ENCODE measurements at places on chromosomes 4 and X.

DNA sequence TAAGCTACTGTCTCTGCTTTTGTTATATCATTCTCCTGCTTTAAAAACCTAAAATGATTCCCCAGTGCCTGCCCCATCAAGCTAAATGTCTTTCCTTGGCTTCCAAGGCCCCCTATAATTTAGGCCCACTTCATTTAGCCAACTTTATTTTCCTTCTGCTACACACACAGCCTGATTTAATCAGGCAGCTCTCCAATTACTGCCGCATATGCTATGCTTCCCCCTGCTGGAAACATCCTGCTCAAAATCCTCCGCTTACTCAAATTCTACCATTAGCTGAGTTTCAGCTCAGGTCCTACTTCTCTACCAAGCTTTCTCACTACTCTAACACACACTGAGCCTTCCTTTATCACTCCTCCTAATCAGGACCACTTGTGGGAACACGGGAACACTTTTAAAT lies 17.0 kb downstream of the LAMP2 start:
- no peak for DNase-seq

- no peak for DNase-seq
Observed at GRCh38 chr4:122873821-122874593, 47.4 kb downstream of the FGF2 start.

DNA sequence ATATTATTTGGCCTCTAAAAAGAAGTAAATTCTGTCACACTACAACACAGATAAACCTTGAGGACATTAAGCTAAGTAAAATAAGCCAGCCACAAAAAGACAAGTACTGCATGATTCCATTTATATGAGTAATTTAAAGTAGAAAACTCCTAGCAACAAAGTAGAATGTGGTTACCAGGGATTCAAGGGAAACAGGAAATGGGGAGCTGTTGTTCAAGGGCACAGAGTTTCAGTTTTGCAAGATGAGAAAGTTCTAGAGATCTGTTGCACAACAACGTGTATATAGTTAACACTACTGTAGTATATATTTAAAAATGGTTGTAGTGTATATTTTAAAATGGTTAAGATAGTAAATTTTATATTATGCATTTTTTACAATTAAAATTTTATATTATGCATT lies 25.4 kb downstream of the SEC31A start:
- DNase-seq = no peak

DNA sequence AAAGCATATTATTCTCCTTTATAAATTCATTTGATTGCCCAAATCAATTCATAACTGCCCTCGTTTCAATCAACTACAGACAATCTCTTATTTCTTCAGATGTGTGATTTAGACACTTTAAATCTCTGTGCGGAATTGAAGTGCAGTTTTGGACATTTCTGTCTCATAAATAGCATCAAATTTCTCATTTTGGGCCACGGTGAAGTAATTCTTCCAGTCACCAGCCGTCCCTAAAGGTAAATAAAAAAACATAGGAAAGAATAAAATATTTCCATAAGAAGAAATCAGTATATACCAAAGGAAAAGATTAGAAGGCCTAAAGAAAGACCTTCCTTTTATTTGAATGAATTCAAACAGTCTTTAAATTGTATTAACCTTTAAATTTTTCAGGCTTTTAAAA lies 33.4 kb downstream of the SULT1B1 start:
- DNase-seq = no peak

GRCh38 chr4:184356366-184356765 lies 118.0 kb downstream of the IRF2 start:
- DNase-seq = no peak

- DNase-seq = no peak
Observed at GRCh38 chr4:121308328-121308663, 72.5 kb downstream of the QRFPR start.

DNA sequence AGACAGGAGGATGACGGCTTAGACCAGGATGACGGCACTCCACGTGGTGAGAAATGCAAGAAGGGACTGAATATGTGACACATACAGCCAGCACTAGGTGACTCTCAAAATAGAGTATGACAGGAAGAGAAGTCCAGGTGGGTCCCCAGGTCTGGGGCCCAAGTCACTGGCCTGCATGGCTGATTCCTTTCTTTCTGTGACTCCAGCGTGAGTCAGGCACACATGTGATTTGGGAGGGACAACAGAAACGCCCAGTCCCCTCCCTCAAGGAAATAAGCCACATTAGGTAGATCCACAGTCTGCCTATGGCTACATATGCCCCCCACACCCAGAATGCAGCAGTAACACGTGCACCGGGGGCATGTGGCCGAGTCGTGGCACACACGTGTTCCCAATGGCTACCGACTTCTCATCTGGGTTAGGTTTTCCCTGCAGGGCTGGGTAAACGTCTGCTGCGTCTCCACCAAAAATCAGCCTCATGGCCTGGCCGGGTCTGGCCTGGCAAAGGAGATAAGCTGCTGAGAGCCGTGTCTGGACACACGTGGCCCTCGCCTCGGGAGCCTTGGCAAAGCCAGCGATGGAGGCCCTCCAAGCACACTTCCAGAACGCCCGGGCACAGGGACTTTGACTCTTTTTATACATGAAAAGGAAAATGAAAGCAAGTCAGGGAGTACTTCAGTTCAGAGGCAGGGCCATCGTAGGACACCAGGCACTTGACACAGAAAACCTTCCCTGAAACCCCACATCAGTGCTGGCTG lies 19.3 kb downstream of the SEL1L3 start:
- no peak for DNase-seq

GRCh38 chr4:155495572-155496293 lies 119.0 kb upstream of the MAP9 start:
- no peak for DNase-seq

- DNase-seq = peak; percentile 47
Observed at GRCh38 chr4:40301603-40302002, 33.5 kb upstream of the CHRNA9 start.

DNA sequence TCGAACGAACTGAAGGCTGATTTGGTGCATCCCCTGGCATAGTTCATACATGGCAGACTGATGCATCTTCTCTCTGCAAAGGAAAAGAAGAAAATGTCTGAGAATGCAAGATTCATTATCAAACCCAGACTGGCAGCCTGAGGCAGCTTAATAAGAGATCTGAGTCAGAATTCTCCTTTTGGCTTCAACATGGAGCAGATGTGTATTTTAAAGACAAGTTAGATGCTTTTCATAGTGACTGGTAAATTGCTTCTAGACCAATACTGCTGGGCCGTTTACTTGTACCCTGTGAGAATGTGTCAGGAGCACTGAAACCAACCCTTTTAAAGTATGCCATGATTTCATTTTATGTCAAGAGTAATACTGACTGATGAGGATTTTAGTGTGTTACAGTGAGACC lies 322.0 kb downstream of the NR3C2 start:
- no peak for DNase-seq

DNA sequence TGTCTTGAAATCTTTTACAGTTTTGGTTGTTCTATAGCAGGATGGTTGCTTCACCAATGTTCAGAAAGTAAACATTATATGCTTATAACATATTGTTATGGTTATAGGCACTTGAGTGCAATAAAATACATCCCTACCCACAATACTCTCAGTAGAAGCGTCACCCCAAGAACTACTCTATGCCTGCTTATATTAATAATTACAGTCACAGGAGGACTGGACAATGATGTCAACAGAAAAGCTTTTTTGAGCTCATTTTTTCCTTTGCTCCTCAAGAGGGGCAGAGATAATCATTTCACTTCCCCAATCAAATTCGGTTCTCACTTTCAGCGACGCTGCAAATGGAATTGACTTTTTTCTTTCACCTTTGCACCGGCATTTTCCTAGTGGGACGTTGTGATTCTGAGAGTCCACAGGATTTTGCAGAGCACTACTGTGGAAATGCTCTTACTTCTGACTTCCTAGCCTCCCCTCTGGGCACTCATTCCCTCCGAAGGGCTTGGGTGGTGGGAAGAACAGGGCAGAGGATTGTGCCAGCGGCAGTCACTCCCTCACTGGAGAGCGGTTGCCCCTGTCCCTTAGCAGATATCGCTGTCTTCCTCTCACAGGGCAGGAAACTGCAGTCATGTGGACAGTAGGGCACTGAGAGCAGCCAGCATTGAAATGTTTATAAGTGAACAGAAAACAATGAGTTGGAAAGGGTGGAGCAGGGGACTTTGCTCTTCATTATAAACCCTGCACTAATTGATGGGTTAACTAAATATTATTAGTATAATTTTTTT lies 24.9 kb upstream of the SGMS2 start:
- DNase-seq = no peak

DNA sequence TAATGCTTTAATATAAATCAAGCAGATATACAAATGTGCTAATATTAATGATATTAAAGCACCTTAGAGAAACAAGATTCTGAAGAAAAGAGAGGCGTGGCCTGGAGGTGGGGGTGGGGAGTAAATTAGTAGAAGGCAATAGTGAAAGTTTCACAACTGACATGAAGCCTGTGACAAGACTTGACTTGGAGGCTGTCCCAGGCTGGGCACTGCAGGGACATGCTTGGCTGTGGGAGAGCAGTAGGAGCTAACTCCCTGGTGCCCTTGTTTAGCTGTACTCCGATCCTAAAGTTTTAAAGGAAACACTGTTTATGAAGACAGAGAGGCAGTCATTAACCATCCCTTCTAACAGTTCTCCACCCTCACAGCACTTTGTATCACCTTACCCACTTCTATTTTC lies 239.0 kb upstream of the MAB21L2 start:
- no peak for DNase-seq

GRCh38 chr4:113684534-113685091 lies 76.9 kb downstream of the CAMK2D start:
- DNase-seq = no peak

DNA sequence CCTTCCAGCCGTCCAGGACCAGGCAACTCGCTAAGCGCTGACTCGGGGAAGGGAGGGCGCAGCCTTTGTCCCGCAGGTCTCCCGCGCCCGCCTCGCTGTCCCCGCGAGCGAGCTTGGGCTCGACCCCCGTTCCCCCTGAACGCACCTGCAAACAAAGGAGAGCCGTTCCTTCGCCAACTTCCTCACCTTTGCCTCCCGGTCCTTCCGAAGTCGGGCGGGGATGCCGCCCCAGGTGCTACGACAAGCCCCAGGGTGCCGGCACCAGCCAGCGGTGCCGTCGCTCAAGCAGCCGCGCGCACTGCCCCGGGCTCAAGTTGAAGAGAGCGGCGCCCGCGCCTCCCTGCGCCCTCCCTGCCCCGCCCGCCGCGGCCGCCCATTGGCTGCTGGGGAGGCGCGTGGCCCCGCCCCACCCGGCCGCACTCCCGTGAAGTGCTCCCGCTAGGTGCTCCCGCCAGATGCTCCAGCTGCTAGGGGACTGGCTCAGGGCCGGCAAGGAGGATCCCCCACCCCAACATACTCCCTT lies 107.1 kb downstream of the NSUN7 start:
- no peak for DNase-seq

DNA sequence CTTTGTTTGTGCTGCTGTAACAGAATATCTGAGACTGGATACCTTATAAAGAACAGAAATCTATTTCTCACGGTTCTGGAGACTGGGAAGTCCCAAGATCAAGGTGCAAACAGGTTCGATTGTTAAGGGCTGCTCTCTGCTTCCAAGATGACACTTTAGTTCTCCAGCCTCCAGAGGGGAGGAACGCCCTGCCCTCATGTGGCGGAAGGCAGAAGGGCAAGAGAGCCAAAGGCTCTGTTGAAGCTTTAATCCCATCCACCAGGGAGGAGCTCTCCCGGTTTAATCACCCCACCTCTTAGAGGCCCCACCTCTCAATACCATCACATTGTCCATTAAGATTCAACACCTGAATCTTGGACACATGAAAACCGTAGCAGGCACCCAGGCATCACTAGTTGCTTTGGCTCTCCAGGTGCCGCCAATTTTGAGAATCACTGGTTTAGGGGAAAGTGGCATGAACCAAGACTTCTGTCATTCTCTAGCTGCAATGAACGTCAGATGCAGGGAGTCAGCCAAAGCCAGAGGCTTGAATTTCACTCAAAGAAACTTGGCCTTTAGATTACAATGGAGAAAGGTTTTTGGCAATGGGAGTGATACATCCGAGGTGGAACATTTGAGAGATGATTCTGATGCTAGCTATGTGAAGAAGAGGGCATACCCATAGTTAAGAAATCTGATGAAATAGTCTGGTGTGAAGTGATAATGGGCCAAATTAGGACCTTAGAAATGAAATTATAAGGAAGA lies 15.7 kb downstream of the FHL1 start:
- DNase-seq = peak; percentile 31

- DNase-seq = no peak
Observed at GRCh38 chr4:123838474-123838873, 441.9 kb downstream of the SPRY1 start.

DNA sequence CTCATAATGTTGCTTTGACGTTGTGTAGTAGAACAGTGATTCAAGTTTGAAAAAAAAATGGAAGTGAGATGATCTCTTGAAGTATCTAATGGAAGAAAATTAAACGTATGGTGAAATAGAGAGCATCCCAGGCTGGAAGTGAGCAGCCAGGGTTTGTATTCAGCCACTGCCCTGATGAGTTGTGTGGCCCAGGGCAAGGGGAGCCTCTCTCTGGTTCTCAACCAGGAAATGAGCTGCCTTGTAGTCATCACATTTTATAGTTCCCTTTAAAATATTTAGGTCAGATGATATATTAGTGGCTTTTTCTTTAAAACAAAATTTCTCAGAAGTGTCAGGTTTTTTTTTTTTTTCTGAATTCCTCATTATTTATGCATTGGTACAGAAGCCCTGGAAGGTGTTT lies 150.3 kb downstream of the GPAT3 start:
- DNase-seq = no peak

- no peak for DNase-seq
Observed at GRCh38 chr4:107094332-107094731, 58.2 kb upstream of the DKK2 start.

DNA sequence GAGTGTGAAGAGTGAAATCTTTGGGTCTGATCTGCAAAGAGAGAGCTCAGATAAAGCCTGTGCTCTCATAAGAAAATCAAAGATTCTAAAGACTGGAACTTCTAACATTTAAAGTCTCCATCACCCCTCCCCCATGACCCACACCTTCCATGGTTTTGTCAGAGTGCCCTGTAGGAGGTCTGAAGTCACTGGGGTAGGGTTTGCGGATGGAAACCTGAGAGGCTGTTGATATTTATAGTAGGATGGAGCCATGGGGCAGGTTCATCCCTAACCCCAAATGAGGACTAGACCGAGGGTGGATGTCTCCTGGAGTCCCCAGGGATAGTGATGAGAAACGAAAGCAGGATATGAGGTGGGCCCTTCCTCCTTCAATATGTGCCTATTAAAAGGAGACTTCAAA lies 28.4 kb upstream of the NLGN4X start:
- DNase-seq = no peak

- no peak for DNase-seq
Observed at GRCh38 chrX:646228-646495, 15.6 kb downstream of the SHOX start.

DNA sequence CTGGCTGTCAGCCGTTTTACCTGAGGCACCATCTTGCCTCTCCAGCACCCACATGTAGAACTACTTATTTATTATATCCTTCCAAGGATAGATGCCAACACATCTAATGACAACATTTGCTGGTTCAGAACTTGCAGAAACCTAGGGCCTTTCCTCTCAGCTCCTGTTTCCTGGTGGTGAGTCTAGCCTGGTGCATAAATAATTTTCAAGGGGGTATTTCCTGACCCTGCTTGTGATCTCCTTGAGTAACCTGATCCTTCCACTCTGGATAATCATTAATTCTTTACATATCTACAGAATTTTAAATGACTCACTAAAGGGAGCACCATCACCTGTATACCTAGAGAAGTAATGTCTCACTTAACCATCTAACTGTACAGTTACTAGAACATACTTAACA lies 153.4 kb downstream of the PPARGC1A start:
- DNase-seq = no peak
